ENCODE measurements at places on chromosomes 5 and 9.

- no peak for DNase-seq
Observed at GRCh38 chr5:150519560-150519945, 11.6 kb downstream of the NDST1 start.

GRCh38 chr9:89690334-89690912 lies 85.6 kb downstream of the GADD45G start:
- no peak for DNase-seq

GRCh38 chr9:126788634-126789349 lies 16.0 kb upstream of the ZBTB43 start:
- DNase-seq: no peak

- no peak for DNase-seq
Observed at GRCh38 chr5:117455236-117456233, 880.9 kb upstream of the SEMA6A start.

DNA sequence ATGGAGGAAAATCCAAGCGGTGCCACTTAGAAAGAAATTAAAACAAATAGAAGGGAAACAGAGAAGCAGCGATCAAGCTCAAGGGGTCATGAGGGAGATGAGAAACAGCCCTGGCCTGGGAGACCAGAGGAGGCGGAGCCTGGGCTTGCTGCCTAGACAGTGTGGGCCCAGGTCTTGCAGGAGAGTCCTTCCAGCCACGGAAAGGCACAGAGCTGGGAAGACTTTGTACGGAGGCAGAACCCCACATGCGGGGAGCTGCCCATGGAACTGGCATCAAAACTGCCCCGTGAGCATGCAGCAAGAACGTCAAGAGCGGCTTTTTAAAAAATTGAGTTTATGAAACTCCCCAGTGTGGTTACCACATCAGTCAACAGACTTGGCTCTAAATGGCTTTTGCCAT lies 119.4 kb downstream of the IRX1 start:
- DNase-seq: no peak

DNA sequence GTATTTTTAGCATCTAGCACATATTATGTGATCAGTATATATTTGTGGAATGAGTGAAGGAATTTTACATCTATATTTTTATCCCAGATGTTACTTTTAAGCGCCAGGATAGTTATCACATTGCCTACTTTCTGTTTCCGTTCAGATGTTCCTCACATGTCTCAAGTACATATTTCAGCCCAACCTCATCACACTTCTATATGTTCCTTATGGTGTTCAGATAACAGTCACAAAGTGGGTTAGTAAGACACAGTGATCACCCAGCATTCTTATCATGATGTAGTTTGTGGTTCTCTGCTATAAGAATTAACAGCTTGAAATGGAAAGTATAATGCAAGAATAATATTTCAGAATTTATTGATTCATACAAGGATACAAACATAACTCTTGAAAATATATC lies 170.0 kb upstream of the RASA1 start:
- no peak for DNase-seq

DNA sequence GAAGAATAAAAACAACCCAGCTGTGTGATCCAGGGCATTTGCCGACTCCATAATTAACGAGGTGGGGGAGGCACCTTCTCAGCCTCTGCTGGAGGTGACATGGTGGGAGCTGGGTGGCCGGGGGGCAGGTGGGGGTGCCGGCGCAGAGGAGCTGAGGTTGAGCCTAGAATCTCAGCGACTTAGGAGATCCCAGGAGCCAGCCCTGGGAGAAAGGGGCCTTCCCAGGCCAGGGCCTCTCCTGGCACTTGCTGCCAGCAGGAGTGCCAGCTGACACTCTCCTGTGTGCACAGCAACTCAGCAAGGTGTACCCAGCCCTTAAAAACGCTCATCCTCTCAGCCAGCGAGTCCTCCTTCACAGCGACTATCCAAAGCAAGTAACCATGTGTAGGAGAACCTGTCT lies 62.8 kb upstream of the FCN1 start:
- no peak for DNase-seq

GRCh38 chr9:7615344-7615743 lies 184.2 kb downstream of the DMAC1 start:
- DNase-seq: no peak

DNA sequence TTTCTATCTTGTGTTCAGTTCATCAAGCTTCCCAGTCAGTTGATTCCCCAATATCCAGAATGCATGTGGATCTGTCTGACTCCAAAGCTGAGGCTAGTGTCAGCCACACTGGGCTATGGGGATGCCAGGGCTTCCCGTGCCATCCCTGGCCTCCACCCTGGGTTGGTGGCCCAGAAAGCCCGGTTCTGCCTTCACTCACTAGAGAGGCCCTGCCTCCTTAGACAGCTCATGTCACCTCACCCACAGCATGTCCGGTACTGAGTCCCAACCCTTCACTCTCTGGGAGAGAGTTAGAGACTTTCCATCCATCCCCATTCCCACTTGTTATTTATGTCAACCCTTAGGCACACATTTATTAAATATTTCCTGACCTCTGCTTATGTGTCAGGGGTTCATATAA lies 119.5 kb upstream of the GPR151 start:
- DNase-seq: no peak

- DNase-seq: no peak
Observed at GRCh38 chr9:36827593-36827992, 206.5 kb downstream of the PAX5 start.

DNA sequence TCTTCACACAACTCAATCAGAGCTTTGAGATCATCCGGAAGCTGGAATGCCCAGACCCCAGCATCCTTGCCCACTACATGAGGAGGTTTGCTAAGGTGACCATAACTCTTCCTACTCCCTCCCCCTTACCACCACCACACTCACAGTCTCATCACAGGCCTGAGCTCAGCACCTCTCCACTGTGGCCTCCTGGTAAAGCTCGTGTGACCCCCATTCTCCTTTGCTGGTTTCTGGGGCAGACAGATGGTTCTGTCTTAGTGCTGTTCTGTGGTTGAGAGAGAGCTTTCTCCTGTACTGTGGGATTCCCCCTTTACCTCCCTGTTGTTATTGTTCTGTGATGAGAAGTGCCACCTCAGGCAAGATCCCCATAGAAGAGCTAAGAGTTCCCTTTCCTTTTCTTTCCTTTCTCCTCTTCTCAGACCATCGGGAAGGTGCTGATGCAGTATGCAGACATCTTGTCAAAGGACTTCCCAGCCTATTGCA lies 92.7 kb upstream of the RUSC2 start:
- no peak for DNase-seq

DNA sequence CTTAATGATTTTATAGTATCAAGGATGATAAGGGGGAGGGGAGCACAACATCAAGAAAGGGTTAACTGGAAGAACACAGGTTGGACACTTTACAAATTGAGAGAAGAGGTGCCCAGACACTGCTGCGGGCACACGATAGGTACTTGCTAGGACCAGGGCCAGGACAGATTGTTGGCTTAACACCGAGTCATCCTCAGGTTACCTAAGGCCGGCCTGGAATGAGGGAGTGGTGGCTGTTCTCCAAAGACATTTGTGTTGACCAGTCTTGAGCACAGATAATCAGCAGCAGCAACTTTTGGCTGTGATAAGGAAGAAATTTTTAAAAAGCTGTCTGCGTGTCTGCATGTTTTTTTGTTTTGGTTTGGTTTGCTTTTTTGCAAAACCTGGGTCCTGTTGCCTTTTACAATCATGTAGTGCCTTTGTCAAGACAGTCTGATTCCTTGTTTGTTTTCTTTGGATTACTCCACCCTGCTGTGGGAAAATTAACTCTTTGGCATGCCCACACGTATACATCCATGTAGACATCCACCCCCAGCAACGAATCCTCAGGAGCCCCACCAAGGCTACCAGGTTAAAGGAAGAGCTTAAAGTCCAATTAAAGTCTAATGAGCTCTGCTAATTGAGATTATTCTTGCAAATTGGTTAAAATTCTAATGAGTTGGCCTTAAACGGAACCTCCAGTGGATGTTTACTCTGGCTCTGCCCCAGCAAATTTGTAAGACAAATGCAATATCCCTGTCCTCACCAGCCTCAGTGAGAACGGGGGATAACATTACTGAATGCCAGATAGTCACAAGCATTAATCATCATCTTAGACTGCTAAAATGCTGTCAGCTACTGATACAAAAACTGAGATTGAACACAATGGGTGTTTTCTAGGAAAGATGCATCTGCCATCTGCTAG lies 382.3 kb downstream of the ACTL7B start:
- DNase-seq: no peak

DNA sequence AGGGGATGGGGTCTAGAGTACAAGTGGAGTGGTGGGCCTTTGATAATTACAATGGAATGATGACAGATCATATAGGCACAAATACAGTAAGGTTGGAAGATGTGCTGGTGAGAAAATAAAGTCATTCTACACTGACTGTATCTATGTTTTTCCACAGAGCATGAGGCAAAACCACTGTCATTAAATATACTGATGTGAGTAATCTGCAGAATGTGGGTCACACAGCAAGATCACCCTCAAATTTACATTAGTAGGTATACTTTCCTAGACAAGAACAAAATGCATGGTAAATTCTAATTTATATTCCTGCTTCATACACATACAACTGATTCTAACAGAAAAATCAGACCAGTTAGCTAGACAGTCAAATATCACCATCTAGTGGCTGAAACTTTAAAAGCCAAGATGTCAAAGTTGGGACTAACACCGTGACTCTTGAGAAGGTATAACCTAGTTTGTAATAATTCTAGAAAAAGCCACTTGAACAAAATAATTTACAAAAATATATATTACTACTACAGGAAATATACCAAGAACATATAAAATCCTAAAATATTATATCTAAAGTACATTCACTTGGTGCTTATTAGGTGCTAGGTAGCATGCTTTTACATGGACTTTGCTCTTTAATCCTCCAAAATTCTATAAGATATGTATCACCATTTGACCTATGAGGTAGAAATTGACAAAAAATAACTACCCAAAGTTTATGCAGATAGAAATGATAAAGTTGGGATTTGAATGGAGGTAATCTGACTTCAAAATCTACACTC lies 19.5 kb downstream of the TTC33 start:
- no peak for DNase-seq

DNA sequence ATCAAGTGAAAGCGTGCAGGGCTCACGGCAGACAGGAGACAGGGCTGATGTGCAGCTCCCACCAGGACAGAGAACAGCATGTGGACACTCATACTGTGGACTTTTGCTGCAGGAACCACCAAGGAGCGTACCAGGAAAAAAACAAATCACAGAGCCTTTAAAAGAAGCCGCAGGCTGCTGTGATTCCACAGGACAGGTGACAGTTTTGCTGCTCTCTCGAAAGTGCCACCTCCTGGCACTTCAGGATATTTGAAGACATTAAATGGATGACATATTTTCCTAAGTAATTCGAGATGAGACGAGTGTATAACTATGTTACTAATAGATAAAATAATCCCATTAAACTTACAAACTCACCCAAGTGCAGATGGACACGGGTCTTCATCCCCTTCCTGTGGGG lies 29.3 kb downstream of the ZDHHC11 start:
- DNase-seq: no peak

GRCh38 chr9:14923701-14924100 lies 13.5 kb upstream of the FREM1 start:
- no peak for DNase-seq

GRCh38 chr9:29548436-29548835 lies 1975.2 kb upstream of the C9orf72 start:
- DNase-seq: no peak

GRCh38 chr9:125433461-125434011 lies 171.9 kb downstream of the GAPVD1 start:
- DNase-seq: no peak

GRCh38 chr5:115458416-115458815 lies 86.2 kb downstream of the FEM1C start:
- no peak for DNase-seq

DNA sequence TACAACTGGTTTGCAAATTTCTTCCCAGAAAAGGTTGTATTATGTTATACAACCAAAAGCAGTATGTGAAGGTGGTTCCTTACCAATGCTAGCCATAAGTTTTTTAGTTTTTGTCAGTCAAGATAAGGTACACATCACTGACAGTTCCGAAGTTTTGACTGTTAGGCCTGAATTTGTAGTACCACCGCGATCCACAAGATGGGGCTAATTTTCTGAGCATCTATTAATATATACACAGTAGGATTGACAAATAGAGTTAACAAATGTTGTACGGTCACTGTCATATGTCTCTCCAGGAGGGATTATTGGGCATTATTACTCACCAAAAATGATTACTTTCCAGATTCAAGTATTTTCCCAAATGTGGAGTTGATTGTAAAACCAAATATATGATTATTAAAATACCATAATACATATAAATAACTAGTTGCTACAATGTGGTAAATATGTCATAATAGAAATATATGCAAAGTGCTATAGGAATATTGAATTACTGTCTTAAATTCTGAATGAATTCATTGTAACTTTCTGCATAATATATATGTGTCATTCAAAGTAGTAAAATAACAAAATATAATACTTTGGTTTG lies 28.4 kb upstream of the LRRC19 start:
- DNase-seq: peak; percentile 40

DNA sequence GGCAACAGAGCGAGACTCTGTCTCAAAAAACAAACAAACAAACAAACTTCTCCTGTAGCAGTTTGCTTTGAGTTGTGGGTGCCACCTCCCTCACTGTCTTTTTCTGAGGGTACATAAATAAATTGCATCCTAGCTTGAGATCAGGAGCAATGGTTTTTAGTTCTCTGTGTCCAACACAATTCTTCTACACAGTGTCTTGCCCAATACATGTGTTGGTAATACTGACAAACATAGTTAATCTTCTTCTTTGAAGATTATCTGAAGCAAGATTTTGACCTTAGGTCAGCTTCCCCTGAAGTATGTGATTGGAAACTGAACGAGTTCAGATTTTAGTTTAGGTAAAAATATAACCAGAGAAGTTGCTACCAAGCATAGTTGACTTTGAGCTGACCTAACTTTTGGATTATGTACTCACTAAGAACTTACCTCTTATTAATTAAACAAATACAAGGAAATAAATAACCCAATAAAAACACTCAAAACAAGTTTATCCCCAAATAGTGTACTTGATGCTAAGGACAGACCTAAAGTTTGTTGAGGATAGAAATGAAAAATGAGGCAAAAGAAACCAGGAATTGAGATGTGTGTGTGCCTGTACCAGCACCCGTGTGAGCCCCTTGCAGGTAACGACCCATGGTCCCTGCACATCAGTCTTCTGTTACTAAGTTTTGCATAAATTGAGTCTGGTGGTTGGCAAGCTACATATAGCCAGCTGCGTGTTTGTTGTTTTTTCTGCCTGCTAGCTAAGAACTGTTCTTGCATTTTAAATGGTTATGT lies 16.2 kb downstream of the TJP2 start:
- no peak for DNase-seq

GRCh38 chr5:61409568-61409967 lies 77.5 kb downstream of the ZSWIM6 start:
- DNase-seq: no peak
